ENCODE measurements at places on chromosomes 1 and 21. TPM values are rescaled to one million over a fixed set of nuclear protein-coding genes. Genes with fewer than 3 reads are reported as not detected.
A peak's percentile ranks its signal among the peaks of the same experiment; 100 is the strongest.

The SPRR3 gene
- total RNA-seq, result not detected

DNA sequence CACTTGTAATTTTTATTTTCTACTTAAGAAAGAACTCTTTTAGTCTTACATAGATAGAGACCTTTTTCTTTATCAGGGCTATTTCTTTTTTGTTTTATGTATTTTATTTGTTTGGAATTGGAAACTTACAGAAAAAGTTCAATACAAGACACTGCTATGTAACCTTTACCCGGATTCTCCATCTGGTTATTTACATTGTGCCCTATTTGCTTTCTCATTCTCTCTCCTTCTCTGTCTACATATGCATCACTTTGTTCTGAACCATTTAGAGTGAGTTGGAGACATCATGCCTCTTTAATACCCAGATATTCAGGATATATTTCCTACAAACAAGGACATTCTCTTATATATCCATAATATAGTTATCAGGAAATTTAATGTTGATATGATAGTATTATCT, 18.3 kb downstream of the AXDND1 start:
- no peak for DNase-seq

DNA sequence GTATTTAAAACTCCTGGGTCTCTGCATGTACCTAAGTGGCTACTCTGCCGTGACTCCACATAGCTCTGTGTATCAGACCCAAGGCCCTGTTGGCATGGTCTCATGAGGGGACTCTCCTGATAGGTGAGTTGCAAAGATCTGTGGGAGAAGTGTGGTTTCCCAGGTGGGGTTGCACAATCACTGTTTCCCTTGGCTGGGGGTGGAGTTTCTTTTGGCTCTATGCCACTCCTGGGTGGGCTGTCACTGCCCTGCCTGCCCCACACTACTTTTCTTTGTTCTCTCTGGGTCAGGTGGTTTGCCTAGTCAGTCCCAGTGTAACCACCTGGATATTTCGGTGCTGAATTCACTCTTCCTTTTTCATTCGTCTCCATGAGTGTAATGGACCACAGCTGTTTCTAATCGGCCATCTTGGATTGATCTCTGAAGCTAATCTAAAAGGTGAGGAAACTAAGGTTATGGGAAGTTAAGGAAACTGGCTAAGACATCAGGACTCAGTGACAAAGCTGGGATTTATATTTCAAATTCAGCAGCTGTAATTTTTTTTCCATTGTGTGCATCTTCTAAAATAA, 97.1 kb upstream of the CACYBP start:
- no peak for DNase-seq

- DNase-seq, result no peak
Observed at GRCh38 chr1:52332411-52332810, 33.6 kb downstream of the CC2D1B start.

GRCh38 chr1:246695136-246695535, 29.1 kb upstream of the SCCPDH start:
- DNase-seq, result no peak

DNA sequence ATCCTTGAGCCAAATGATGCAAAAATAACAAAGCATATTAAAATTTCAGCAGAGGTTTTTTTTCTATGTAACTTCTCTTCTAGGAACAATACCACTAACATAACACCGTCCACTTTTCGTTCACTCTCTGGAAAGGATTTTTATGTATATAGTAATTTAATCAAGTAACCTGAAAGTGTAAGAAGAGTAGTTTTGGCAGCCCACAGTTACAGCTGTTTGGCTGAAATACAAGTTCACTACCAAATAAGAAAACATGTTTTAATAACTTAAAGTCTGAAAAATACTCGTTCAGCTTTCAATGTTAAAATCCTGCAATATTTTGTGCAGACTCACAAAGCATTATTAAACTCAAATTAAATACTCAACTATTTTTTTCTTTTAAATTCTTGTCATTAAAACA, 896.8 kb upstream of the ADGRL4 start:
- no peak for DNase-seq

DNA sequence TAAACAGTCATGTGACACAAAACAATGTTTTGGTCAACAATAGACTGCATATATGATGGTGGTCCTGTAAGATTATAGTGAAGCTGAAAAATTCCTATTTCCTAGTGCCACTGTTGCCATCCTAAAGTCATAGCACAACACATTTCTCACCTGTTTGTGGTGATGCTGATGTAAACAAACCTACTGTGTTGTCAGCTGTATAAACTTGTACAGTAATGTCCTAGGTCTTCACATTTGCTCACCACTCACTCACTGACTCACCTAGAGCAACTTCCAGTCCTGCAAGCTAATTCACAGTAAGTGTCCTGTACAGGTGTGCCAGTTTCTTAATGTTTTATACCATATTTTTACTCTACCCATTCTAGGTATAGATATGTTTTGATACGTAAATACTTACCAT, 326.1 kb upstream of the USP24 start:
- DNase-seq, result no peak

GRCh38 chr1:41708332-41708731, 210.4 kb downstream of the HIVEP3 start:
- DNase-seq, result no peak

GRCh38 chr1:178031856-178032320, 62.0 kb upstream of the RASAL2 start:
- DNase-seq, result peak; percentile 89

All from MG63 (cell line).